Suprapubic skin (tissue), 4 donors: ENCODE measurements at places on chromosomes 6 and 20. TPM values are rescaled to one million over a fixed set of nuclear protein-coding genes. Genes with fewer than 3 reads are reported as not detected.

DNA sequence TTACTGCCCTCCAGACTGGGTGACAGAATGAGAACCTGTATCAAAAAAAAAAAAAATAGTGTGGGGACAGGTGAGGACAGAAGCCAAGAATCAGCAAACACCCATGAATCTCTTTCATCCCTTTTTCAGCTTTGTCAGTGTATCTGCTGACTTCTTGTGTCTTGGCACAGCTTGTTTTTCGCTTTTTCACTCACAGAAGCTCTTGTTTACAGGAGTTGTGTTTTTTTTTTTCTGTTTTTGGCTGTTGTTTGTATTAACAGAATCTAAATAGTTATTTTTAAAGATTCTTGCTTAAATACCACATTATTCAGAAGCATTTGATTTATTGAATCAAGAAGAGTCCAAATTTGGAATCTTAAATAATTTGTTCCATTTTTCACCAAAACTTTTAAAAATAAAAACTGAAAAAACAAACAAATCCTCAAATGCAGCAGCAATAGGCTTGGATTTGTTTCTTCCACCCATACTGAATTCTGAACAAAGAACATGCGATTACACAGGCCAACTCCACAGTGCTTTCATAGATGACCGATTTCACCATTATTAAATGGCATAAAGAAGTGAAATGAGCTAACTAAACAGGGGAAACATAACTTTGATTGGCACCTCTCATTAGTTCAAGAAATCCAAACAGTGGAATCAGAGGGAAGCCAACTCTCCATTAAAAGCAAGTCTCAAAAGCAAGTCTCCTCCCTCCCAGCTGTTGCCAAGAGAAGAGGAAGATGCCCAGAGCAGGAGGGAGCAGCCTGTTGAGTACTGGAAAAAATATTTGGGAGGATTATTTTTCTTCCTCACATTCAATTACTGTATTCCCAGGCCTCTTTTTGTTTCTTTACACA lies 27.2 kb upstream of the GPR63 start:
- H3K4me1 ChIP-seq, result no peaks in the 10 kb centered on the region
- no peak overlapping the region for H3K27ac ChIP-seq
- no peaks in the 10 kb centered on the region for H3K36me3 ChIP-seq
- peaks cover 10% of the 10 kb centered on the region for H3K27me3 ChIP-seq
- no peak for DNase-seq

Gene ENPP1
- 2.9 TPM for total RNA-seq

DNA sequence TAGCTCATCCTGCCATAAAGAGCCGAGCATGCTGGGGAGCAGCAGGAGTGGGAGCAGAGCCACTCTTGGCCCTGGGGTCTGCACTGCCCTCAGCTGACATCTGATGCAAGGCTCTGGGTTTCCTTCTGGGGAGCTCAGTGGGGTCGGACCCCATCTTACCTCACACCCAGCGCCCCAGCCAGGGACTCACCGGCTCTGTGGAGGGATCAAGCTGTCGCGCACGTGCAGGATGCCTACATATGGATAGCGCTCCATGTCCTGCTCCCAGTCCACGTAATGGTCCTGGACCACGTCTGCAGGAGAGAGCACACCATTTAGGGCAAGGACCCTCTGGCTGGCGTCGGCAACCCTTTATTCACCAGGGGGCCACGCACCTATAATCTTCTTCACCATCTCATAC lies 12.2 kb downstream of the LEMD2 start:
- no peak overlapping the region for H3K4me3 ChIP-seq
- no peaks in the 10 kb centered on the region for H3K27me3 ChIP-seq
- DNase-seq, result no peak
- H3K36me3 ChIP-seq, result peaks cover 98% of the 10 kb centered on the region
- no peak overlapping the region for H3K27ac ChIP-seq
- peaks cover 25% of the 10 kb centered on the region for H3K4me1 ChIP-seq

Gene TSBP1
- not detected for total RNA-seq

- no peak for DNase-seq
- no peak overlapping the region for H3K4me3 ChIP-seq
- H3K27ac ChIP-seq, result no peak overlapping the region
Measured at GRCh38 chr6:130105996-130106704, 87.8 kb downstream of the L3MBTL3 start.

Gene ZSWIM1
- total RNA-seq, result 9.7 TPM

DNA sequence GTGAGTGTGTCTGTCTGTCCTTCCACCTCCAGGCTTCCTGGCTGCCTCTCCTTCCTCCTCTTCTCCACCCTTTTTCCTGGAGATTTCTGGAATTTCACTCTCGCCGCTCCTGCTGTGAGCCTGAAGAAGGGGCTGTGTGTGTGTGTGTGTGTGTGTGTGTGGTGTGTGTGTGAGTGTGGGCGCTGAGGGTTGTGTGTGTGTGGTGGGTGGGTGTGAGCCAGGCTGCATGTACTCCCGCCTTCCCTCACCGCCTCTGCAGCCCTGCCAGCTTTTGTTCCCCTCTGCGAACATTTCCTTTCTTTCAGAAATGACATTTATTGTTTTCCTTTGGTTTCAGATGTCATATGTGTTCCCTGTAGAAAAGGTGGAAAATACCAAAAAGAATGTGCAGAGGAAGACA lies 76.0 kb downstream of the SRC start:
- no peaks in the 10 kb centered on the region for H3K36me3 ChIP-seq
- no peak overlapping the region for H3K4me3 ChIP-seq
- H3K4me1 ChIP-seq, result peaks cover 4% of the 10 kb centered on the region
- H3K27me3 ChIP-seq, result peaks cover 38% of the 10 kb centered on the region
- no peak for DNase-seq
- no peak overlapping the region for H3K27ac ChIP-seq

Gene COX4I2
- not detected for total RNA-seq

Gene C20orf96
- total RNA-seq, result 0.91 TPM

Gene HLA-DOB
- 1.6 TPM for total RNA-seq

DNA sequence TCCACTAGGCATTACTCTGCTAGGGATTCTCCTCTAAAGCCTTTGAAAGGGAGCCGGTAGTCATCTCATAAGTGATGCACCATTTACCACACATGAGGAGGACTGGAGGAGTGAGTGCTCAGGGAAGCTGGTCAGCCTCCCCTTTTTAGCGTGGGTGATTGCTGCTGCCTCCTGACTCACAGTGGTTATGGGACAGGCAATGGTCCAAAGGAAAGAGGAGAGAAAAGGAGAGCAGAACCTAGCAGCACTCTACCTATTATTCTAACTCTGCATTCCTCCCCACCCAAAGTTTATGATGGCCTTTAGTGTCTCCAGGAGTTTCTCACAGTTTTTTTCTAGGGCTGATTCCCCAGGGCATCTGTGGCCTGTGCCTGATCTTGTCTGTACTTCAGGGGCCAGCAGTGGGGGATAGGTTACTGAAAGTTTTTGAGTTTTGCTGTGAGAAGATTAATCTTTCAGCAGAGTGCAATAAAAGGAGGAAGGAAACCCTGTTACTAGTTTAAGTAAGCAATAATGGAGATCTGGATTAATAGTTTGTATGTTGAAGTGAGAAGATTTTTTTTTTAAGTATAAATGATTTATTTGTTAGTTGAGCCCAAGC lies 36.4 kb upstream of the GCLC start:
- no peak for DNase-seq
- no peaks in the 10 kb centered on the region for H3K36me3 ChIP-seq
- no peaks in the 10 kb centered on the region for H3K27me3 ChIP-seq
- H3K4me3 ChIP-seq, result no peak overlapping the region

DNA sequence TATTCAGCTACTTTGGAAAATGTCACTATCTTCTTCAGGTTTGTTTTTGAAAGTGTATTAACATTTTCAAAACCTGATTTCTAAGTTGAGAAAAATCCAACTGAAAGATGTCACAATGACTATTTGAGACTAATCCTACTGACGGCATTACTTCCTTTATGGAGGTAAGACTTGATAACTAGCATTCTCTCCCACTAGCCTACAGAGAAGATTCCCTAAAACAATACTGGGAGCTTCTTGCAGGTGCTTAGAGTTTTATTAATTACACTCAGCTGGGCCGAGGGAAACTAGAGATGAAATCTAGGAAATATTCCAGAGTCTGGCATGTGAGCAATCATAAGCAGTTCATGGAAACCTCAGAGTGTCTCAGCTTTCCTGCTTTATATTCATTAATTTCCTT lies 114.0 kb downstream of the LCA5 start:
- H3K27ac ChIP-seq, result no peak overlapping the region
- H3K4me3 ChIP-seq, result no peak overlapping the region
- H3K4me1 ChIP-seq, result peaks cover 4% of the 10 kb centered on the region
- no peaks in the 10 kb centered on the region for H3K36me3 ChIP-seq

- peaks cover 3% of the 10 kb centered on the region for H3K4me1 ChIP-seq
- H3K27me3 ChIP-seq, result no peaks in the 10 kb centered on the region
- no peak for DNase-seq
- no peak overlapping the region for H3K4me3 ChIP-seq
- no peak overlapping the region for H3K27ac ChIP-seq
Measured at GRCh38 chr6:138863321-138863720, 67.4 kb downstream of the ECT2L start.

Gene WFDC5
- 321 TPM for total RNA-seq

GRCh38 chr6:53391170-53391569 lies 42.4 kb upstream of the ELOVL5 start:
- H3K4me3 ChIP-seq, result no peak overlapping the region
- H3K4me1 ChIP-seq, result no peaks in the 10 kb centered on the region
- no peak for DNase-seq
- H3K27ac ChIP-seq, result no peak overlapping the region

DNA sequence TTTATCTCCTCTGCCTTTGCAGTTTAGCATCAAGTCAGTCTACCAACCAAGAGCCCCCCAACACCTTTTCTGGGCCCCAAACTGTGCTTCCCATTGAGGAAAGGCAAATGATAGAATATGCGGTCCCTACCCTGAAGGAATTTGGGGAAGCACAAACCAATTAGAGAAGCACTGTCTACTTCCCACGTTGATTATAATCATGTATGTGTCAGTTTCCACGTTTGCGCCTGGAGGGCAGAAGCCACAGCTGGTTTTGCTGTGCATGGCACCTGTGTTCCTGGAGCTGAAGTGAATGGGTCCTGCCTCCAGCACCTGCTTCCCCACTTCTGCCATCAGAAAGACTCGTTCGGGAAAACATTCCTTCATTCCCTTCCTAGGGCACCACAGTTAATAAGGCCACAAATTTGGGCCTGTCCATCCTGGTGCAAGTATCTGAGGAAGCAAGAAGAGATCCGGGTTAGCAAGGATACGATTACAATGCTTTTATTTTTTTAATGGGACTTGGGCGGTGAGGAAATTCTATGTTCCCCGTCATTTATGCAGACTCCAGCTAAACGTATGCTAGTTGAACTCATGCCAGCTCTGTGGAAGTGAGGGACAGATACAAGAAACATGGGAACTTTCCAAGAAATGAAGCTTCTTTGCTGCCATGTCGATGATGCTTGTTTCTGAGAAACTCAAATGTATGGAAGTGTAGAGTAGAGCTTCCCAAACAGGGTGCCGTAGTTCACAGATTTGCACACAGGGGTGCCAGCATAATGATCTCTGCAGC lies 333.5 kb downstream of the NRN1 start:
- H3K27ac ChIP-seq, result peak overlapping the region; percentile 14
- H3K27me3 ChIP-seq, result no peaks in the 10 kb centered on the region
- H3K4me1 ChIP-seq, result peaks cover 42% of the 10 kb centered on the region

Gene SCUBE3
- 1.1 TPM for total RNA-seq

GRCh38 chr20:1846341-1846740 lies 48.9 kb upstream of the SIRPA start:
- no peak overlapping the region for H3K27ac ChIP-seq
- H3K36me3 ChIP-seq, result no peaks in the 10 kb centered on the region
- DNase-seq, result no peak
- H3K4me3 ChIP-seq, result no peak overlapping the region

Gene CLPSL1
- total RNA-seq, result not detected
